ENCODE measurements at places on chromosomes 7 and 10. TPM values are rescaled to one million over a fixed set of nuclear protein-coding genes. Genes with fewer than 3 reads are reported as not detected.

Gene CCDC71L
- 8.6 TPM for polyA plus RNA-seq

Gene SPDYE5
- 0.79 TPM for polyA plus RNA-seq

Gene PNLIP
- polyA plus RNA-seq: not detected

Gene STEAP4
- polyA plus RNA-seq: 0.08 TPM

Gene RAMP3
- 13.9 TPM for polyA plus RNA-seq

DNA sequence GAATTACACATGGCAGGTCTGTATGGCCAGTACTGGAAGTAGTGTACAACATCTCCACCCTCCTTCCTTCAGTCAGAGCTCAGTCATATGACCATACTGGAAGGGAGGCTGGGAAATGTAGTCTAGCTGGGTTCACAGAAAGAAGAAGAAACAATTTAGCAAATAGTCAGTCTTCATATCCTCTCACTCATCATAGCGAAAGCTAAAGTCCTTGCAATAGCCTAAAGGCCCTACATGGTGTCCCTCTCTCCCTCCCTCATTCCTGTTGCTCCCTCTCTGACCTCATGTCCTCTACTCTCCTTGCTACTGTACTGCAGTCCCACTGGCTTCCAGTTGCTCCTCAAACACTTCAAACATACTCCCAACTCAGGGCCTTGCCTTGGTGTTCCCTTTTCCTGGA is 4.3 kb upstream of the CALU start:
- DNase-seq: no peak

GRCh38 chr10:118505363-118505762 is 90.1 kb downstream of the PRLHR start:
- DNase-seq: no peak

DNA sequence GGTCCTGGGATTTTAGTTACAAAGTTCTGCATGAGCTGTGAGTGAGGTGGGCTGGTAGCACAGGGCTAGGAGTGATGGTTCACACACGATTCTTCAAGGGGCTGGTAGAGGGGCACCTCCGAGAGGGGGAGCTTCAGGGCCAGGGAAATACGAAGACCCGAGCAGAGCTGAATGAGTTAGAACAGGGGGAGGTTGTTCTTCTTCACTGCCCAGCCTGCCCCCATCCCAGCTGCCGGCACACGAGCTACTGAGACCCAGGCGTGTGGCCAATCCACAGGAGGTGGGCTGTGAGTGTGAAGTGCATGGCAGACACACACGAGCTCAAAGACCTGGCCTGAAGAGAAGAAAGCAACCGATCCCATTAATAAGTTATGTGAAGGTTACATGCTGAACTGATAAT is 256.2 kb upstream of the ZNF32 start:
- no peak for DNase-seq

DNA sequence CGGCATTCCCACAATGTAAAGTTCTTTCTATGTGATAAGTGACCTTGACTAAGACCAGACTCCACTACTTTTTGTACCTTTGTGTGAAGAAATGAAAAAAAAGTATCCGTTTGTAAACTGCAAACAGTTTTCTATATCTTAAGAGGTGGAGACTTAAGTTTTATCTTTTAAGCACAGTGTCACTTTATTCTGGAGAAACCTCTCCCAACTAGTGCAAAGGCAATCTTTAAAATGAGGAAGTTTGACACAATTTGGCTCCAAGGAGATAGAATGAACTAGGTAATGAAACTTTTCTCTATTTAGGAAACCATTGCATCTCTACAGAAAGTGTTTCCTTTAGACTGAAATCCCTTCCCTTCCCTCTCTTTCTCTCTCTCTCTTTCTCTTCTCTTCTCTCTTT is 122.9 kb downstream of the SAMD9 start:
- no peak for DNase-seq

DNA sequence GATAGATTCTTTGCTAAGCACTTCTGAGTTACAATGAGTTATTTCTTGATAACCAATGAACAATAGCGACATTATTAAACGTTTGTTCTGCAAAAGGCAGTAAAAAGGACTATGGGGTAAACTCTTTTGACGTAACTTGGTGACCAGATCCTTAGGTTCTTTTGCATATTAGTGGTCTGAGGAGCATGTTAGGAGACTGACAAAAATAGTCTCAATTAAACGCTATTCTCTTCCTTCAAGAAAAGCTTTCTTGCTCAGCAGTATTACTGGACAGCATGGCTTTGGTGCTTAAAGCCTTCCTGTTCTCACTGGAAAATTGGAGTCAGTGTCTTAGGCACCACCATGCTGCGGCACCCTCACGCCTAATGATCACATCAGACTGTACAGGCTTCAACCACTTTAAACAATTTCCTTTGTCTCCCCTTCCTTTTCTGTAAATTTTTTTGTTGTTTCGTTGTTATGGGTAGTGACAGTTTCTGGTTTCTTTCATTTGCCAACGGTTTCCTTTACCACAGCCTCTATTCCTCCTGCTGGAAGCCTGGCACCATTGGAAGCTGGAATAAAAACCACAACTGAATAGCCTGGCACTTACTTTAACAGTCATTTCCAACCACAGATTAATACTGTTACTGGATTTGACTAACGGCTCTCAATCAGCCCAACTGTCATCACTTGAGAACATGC is 49.2 kb upstream of the FAM133B start:
- no peak for DNase-seq

- DNase-seq: no peak
Measured at GRCh38 chr10:44459671-44460070, 74.8 kb upstream of the CXCL12 start.

DNA sequence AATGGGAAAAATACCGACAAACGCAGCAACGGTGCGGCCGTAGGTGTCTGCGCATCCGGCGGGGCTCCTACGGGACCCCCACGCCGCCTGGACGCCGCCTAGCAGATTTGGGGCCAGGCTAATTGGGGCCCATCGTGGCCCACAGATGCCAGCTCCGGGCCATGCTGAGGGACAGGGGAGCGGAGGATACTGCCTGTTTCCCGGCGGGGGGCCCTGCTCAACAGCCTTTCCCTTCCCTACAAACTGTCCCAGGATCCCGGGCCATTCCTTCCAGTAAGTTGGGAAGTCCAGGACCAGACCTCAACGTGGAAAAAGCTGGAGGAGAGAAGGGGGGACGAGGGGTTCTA is 21.7 kb upstream of the GPER1 start:
- DNase-seq: no peak

- no peak for DNase-seq
Measured at GRCh38 chr7:84637568-84638338, 443.2 kb upstream of the SEMA3A start.

- no peak for DNase-seq
Measured at GRCh38 chr7:53060066-53060465, 24.6 kb downstream of the POM121L12 start.

GRCh38 chr7:131501422-131501821 is 55.0 kb downstream of the PODXL start:
- DNase-seq: no peak

DNA sequence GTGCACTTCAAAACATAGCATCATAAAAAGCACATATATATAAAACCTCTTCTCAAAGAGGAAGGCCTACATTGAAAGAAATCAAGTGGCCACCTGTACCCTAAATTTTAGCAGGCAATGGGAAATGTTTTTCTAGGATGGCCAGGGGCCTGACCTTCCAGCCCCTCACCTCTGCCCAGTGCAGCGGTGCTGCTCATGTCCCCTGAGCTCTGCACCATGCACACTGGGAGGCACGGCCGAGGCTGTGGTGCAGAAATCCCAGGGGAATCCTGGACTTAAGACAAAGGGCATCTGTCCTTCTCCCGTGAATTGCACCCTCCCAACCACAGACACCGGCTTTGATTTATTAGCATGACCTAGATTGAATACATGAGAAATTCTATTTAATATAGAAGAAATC is 551.4 kb downstream of the GLRX3 start:
- DNase-seq: no peak

GRCh38 chr7:155834486-155835048 is 22.3 kb upstream of the SHH start:
- DNase-seq: no peak

GRCh38 chr7:67631476-67631875 is 634.8 kb downstream of the TYW1 start:
- DNase-seq: no peak

DNA sequence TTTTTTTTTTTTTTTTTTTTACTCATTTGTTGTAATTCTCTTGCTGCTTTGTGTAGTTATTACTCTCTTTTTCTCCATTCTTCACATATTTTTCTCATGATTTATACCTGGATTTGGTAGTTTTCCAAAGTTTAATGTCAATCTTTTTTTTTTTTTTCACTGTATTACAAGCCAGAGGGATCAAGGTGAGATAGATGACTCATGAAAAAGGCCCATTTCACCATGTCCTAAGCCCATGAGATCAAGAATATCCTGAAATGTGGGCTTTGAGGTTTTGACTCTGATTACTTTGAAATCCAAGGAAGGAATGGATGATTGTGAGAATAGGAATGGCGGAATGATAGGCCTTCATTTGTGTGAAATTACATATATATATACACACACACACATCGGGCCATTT is 31.1 kb downstream of the TAX1BP1 start:
- DNase-seq: no peak

DNA sequence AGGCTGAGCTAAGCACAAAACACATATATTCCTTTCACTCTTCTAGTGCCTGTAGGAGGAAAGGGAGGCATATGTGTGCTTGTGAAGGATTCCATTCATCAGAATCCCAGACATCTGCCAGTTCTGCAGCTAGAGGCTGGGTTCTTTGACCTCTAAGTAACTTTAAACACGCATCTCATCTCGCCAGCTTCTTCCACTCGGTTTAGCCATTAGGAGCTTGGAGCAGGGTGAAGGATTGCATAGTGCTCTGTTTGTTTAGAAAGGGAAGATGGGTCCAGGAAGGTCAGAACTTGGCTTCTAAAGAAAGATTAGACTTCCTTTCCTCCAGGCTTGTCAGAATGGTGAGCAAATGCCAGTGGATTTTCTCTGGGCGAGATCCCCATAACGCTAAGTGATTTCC is 43.6 kb downstream of the HK1 start:
- no peak for DNase-seq

DNA sequence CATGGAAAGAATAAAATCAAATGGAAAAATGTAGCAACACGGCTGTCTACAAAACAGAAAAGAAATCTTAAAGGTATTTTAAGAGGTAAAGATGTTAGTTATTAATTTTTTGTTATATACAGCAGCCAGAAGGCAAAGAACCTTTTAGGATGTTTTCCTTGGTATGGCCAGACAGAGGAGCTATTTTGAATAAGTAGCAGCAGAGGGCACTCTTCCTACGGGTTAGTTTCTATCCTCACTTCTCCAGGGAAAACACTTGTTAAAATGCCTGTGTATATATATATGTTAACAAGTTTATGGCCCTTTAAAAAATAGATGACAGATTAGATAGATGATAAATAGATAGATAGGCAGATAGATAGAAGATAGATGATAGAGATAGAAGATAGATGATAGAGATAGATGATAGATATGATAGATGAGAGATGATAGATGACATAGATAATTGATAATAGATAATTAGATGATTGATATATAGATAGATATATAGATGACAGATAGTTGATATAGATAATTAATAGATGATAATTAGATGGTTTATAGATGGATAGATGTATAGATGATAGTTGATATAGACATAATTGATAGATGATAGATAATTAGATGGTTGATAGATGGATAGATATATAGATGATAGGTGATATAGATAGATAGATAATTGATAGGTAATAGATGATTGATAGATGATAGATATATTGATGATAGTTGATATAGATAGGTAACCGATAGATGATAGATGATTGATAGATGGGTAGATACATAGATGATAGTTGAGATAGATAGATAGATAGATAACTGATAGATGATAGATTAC is 57.8 kb upstream of the WIPF3 start:
- no peak for DNase-seq

DNA sequence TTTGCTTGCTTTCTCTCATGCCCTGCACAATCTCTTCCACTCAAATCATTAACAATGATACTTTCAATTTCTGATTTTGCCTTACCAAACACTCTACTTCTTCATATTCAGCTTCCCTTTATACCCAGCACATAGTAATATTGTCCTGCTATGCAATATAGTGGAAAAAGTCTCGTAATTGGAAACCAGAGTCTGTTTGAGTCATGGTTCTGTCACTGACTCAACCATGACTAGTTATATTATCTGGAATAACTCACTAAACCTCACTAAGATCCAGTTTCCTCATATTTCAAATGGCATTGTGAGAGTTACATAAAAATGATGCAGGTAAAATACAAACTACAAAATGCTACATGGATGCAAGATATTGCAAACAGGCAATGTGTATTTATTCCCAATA is 98.5 kb upstream of the LRRTM3 start:
- DNase-seq: no peak

DNA sequence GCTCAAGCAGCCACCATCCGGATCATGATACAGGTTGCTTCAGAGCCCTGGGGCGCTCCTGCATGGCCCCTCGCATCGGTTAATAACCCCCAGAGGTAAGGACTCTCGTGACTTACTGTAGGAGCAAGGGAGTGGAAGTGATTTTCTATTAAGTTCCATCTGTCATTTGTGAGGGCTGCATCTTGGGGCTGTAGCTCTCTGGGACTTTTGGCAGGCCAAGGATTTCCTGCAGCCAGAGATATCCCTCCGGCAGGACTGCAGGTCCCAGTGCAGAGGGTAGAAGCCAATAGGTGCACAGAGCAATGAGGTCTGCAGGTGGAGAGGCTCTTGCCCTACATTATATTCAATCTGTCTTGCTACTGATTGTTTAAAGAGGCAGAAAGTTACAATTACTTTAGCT is 356.8 kb upstream of the ADARB2 start:
- DNase-seq: no peak

DNA sequence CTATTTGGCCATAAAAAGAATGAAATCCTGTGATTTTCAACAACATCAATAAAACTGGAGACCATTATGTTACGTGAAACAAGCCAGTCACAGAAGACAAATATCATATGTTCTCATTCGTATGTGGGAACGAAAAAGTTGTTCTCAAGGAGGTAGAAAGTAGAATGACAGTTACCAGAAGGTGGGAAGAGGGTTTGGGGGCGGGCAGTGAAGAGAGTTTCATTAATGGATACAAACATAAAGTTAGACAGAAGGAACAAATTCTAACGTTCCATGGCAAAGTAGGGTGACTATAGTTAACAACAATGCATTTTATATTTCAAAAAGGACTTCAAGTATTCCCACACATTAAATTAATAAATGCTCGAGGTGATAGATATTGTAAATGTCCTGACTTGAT is 97.4 kb downstream of the ZPBP start:
- no peak for DNase-seq

DNA sequence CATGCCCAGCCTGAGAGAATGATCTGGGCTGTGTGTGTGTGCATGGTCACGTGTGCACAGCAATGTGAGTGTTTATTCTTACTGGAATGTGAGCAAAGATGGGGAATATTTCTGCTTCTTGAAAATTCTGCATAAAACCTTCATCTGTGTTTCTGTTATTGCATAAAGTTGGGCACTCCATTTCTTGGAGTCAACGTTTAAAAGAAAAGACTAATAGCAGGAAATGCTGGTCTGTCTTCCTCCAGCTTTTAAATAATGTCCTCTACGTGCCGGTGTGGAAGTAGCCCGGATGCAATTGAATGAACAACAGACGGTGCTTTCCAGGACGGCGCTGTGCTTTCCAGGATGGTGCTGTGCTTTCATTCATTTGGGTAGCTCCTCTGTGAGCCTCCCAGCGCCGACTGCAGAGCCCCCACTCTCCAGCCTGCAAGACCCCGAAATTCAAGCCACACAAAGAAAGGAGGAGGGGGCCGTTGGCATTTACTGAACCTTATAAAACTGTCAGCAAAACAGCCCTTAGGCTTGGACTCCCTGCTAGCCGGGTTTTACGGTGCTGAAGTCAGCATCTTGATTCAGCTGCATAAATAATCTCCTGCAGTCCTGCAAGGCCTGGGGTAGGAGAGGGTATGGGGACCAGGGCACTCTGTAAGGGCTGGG is 158.2 kb upstream of the PRKCQ start:
- peak; percentile 27 for DNase-seq

GRCh38 chr10:104706886-104707285 is 65.8 kb downstream of the SORCS3 start:
- no peak for DNase-seq

All from right renal cortex interstitium (tissue), 3 donors.